ENCODE measurements at places on chromosomes 2 and 18. TPM values are rescaled to one million over a fixed set of nuclear protein-coding genes. Genes with fewer than 3 reads are reported as not detected.

Gene CDH2
- 46.9 TPM for total RNA-seq

Gene IL36RN
- total RNA-seq = 0.59 TPM

Gene CCL20
- 4.3 TPM for total RNA-seq

Gene HAUS1
- total RNA-seq = 37.6 TPM

Gene DSG1
- total RNA-seq = not detected

Gene RESP18
- not detected for total RNA-seq

Gene MYO5B
- 11.8 TPM for total RNA-seq

Gene C2orf80
- total RNA-seq = not detected

Gene CIB4
- 0.28 TPM for total RNA-seq

Gene MATN3
- 13.7 TPM for total RNA-seq

Gene PSTPIP2
- total RNA-seq = 0.23 TPM

Gene FAM110C
- total RNA-seq = 0.06 TPM

Gene HOXD4
- 0.66 TPM for total RNA-seq

Gene MAP4K3
- 17.1 TPM for total RNA-seq

Gene MPP4
- total RNA-seq = not detected

Gene TLX2
- total RNA-seq = 0.30 TPM

Gene AQP12B
- total RNA-seq = not detected

Gene LIMS3
- total RNA-seq = not detected

Gene PRKAG3
- total RNA-seq = not detected

Gene DSC1
- not detected for total RNA-seq

Gene SIX2
- 0.27 TPM for total RNA-seq

Gene COLEC12
- not detected for total RNA-seq

Gene UPP2
- not detected for total RNA-seq

Gene KATNAL2
- total RNA-seq = 1.3 TPM

Gene DCC
- total RNA-seq = not detected

Gene RTP5
- total RNA-seq = not detected

All from A549 treated with RU486 at 1 μM for 4 hours (cell line).